ENCODE measurements at places on chromosomes 11 and 22.

GRCh38 chr11:94405062-94405833, 4.0 kb upstream of the GPR83 start:
- DNase-seq = no peak

- DNase-seq = no peak
Observed at GRCh38 chr11:75337195-75337654, 14.2 kb downstream of the ARRB1 start.

DNA sequence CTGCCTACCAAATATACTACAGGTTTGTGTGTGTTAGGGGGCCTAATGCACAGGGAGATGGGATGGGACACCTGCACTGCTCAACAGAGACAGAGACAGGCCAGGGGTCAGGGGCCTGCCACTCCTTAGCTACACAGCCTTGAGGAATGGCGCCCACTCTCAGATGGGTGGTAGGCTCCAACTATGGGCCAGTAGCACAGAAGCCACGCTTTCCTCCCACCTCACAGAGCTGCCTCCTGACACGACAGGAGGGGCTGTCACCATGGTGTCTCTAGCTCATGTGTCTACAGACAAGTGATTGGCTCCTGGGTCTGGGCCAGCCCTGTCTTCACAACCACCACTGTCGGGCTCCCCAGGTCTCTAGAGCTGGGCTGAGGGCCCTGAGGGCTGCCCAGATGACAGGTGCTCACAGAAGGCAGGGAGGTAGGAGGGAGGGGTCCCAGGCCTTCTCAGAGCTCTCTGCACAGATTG, 81.8 kb downstream of the DGCR2 start:
- DNase-seq = no peak

DNA sequence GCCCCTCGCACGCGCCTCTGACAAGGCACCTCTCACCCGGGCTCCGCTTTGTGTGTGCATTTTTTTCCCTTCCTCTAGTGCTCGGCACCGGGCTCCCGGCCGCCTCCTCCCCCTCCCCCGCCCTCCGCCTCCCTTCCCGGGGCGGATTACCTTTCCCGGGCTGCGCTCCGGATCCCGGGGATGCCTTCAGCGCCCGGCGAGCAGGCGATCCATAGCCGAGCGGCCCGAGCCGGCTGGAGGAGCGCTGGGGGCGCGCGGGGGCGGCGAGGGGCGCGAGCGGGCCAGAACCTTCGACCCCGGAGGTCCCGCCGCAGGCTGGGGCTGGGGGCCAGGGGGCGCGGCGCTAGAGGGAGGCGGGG, 282 bp downstream of the MPPED2 start:
- DNase-seq = peak; percentile 80

- DNase-seq = no peak
Observed at GRCh38 chr11:130418210-130418609, 10.2 kb downstream of the ADAMTS8 start.

GRCh38 chr11:13152264-13152663, 125.3 kb upstream of the BMAL1 start:
- DNase-seq = no peak

- DNase-seq = no peak
Observed at GRCh38 chr22:32142600-32142999, 16.5 kb downstream of the C22orf42 start.

- no peak for DNase-seq
Observed at GRCh38 chr22:37103656-37104452, 5.7 kb downstream of the TMPRSS6 start.

- DNase-seq = peak; percentile 83
Observed at GRCh38 chr11:64040684-64041322, 5.1 kb downstream of the FLRT1 start.

DNA sequence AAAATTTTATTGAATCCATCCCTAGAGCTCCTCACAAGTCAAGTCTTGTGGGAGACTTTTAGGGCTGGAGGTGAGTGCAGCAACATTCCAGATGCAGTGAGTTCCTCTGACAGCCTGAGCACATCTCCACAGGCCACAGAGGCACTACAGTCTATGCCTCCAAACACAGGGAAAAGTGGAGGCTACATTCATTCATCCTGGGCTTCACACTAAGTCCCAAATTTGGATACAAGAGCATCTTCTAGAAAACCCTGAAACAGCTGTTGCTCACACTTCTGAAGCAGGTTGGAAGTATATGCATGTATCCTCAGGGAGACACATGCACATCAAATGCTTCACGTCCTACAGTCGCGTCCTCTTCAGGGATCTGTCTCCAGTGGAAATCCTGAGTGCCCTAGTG, 1.2 kb downstream of the CD3D start:
- DNase-seq = no peak

- DNase-seq = no peak
Observed at GRCh38 chr11:18705651-18706281, 7.2 kb downstream of the TMEM86A start.

GRCh38 chr11:95134491-95134890, 44.8 kb downstream of the ENDOD1 start:
- DNase-seq = no peak

DNA sequence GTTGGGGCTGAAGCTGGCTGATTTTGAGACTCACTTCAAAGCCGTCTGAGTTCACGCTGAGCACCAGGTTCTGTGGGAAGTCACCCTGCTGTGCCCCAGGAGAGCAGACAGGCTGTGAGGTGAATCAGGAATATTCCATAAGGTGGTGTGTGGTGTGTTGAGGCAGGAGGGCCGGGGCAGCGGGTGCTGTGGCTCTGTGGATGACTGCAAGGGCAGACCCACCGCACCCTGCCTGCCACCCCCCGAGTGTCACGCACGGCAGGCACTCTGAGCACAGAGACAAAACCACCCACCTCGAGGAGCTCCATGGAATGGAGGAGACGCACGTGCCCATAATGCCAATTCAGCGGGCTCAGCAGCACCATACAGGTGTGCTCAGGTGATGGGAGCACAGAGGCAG, 147.8 kb downstream of the PKNOX2 start:
- no peak for DNase-seq

GRCh38 chr11:87477321-87477720, 439.6 kb downstream of the TMEM135 start:
- DNase-seq = no peak

DNA sequence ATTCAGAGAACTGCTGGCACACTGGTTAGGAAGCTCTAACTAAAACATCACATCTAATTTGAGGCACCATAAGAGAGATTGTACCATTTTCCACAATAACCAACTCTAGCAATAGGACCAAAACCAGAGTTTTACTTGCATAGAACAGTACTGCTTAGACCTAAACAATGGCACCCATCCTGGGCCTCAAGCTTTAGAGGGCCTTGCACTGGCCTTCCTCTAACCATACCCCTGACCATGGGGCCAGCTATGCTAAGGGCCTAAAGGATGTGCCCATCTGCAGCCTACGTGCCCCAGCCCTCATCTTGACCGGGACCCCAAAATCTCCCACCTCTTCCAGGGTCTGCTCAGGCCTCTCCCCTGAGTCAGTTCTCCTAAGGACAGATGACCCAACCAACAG, 74.4 kb upstream of the ARHGAP32 start:
- no peak for DNase-seq

DNA sequence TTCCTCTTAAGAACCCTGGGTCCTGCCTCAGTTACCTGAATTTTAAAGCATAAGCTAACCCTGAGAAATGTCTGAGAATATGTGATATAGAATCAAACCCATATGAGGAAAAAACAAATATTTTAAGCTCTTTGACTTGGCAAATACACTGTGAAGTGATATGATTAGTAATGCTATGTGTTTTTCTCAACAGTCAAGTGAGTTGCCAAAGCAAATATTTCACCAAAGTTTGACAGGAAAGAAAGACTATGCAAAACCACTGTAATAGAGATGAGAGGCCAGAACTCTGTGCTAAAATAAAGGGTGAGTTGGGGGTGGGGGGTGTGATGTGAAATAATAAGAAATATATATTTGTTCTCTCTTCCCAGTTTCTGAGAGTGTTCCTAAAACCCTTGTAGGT, 613.5 kb upstream of the CCDC179 start:
- DNase-seq = no peak

- no peak for DNase-seq
Observed at GRCh38 chr11:100870138-100870537, 183.1 kb downstream of the ARHGAP42 start.

- DNase-seq = no peak
Observed at GRCh38 chr22:48712558-48713271, 1115.0 kb downstream of the BRD1 start.

- no peak for DNase-seq
Observed at GRCh38 chr11:123742724-123743120, 1.3 kb upstream of the ZNF202 start.

- DNase-seq = no peak
Observed at GRCh38 chr11:64298966-64299846, 952 bp upstream of the CATSPERZ start.

DNA sequence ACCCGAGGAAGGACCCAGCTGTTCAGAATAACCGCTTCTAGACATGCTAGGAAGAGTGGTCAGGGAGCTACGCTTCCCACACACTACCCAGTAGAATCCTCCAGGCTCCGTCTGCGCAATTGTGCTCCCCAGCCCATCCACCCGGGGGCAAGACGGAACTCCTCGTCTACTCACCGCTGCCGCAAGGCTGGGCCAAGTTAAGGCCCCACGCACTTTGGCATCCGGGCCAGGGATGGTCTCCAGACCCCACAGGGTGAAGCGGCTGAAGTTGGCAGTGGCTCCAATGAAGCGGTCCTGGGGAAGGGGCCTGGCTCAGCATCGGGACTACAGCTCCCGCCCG, 757 bp downstream of the RNASEH2C start:
- peak; percentile 44 for DNase-seq

- no peak for DNase-seq
Observed at GRCh38 chr11:119179342-119179741, 5.9 kb upstream of the NHERF4 start.

DNA sequence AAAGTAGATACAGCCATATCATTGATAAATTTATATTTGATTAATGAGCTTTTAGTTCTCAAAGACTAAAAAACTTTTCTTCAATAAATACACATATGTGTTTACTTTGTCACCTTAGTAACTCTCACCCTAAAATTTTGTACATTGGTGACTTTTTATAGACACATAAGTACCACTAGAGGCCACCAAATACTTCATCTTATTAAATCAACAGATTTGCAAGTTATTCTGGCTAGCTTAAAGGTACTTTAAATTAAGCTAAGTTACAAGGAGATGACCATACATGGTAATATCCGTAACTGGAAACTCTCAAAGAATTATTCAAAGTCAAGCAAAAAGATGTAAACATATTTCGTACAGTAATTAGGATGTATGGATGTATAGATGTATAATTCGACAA, 112.2 kb downstream of the SBF2 start:
- no peak for DNase-seq

DNA sequence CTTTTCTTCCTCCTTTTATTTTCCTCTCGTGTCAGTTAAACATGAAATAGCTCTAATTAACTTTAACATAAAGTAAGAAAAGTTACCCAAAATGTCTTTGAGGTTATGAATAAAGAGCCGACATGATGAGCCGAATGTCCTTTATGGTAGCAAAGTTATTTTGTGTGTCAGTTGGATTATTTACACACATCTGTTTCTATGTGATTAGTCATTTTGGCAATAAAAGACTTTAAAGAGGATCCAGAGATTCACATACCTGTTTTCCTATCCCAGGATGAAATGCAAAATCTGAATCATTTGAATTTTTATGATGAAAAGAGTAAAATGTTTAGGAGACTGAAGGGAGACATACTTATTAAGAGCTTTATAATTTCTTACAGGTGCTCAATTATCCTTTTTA, 34.0 kb upstream of the TECTA start:
- DNase-seq = no peak

DNA sequence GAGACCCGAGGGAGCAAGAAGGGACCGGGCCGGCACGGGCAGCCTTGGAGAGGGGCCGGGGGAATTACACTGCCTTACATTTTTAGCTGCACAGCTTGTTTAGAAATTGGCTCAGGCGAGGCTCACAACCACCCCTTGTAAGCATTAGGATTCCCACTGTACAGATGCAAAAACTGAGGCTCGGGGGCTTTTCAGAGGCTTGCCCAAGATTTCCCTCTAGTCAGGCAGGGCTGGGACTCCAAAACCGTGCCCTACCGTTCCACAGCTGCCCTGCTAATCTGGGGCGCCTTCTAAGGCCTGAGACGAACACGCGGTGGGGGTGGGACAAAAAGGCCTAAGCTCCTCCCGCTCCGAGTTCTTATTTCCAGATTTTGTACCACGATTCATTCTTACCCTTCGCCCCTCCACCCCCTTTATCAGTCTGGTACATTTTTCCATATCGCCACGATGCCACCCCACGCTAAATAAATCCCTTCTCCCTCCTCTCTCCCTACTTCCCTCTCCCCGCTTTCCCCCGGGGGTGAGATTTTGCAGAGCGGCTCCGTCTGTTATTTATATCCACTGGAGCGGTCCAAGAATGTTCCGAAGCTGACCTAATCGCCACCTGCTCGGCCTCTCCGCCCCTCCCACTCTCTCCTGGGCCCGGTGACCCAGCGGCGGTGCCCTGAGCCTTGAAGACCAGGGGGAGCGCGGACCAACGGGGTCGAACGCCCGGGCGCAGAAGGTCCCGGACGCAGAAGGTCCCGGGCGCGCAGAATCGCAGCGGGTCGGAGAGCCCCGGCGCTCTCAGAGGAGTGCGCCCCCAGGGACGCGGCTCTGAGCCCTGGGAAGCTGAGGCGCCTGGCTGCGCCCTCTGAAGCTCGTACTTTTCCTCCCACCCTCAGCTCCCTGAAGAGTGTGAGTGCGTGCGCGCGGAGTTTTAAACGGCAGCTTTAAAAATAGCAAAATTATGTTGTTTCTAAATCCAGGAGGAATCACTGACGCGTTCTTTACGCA, 764 bp upstream of the PACSIN3 start:
- no peak for DNase-seq

DNA sequence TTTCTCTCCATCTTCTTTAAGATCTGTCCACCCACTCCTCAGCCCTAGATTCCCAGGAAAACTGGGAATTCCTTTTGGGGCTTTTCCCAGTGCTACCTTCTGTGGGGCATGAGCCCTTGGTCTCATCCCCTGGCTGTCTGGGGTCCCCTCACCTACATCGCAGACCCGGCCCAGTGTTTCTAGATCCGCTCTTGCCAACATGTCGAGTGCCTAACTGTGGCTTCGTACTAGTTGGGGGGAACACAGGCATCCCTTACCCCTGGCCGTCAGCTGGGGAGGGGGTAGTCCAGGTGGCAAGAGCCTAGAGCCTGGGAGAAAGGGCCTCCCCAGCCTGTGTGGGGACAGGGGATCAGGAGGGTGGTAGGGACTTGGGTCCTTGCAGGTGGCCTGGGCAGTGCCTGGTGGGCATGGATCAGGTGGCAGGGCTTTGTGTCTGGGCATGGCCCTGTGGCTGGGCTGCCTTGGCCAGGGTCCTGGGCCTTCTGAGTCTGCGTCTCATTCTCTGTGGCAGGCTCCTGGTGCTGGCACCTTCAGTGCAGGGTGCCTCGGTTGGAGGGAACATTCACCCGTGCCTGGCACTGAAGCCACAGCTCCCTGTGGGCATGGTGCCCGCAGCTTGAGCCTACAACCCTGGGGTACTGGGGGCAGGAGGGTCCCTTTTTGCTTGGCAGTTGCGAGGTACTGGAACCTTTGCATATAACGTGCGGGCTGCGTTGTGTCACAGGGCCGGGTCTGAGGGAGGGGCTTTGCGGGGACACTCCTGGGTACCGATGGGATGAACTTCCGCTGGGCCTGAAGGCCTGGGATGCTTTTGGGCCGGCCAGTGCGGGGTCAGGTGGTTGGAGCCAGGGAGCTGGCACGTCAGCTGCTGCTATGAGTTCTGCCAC, 4.1 kb downstream of the KCNQ1 start:
- DNase-seq = no peak

- DNase-seq = no peak
Observed at GRCh38 chr11:105100981-105101630, 38.5 kb downstream of the CARD18 start.

Data from HuH-7.5 (cell line).